ENCODE measurements at places on chromosomes 5 and 9. TPM values are rescaled to one million over a fixed set of nuclear protein-coding genes. Genes with fewer than 3 reads are reported as not detected.

The CAVIN4 gene
- total RNA-seq = 102 TPM

The NMUR2 gene
- not detected for total RNA-seq

GRCh38 chr5:1172670-1173404 is 28.6 kb upstream of the SLC6A19 start:
- DNase-seq = no peak

GRCh38 chr9:38030658-38031057 is 38.4 kb downstream of the SHB start:
- DNase-seq = no peak

DNA sequence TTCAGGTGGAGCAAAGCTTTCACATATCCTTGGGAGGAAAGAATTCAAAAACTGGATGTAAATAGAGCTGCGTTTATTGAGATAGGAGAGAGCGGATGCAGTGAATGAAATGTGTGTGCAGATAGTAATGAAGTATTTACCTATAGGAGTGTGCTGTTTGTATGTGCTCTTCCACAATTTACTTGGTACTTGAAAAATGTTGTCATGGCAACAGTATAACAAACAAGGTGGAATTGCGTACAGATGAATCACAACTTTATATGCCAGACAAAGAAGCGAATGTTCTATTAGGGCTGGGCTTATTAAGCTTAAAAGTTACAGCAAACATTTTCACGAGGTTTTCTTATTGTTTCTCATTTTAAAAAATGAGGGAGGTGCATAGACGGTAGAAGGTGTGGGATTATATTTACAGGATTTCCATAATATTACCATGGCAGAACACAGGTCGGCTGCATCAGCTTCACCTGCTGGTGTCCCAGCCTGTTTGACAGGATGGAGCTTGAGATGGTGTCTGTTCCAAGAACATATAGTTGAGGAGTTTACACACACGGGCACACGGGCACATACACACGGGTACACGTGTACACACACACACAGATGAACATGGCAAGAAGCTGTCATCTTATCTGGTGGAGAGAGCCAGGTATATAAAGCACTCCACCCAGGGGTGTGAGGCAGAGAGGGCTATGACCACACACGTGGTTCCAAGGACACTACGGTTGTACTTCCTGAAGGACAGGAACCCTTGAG is 155.7 kb downstream of the RMI1 start:
- no peak for DNase-seq
